ENCODE measurements at places on chromosomes 16 and 17.

GRCh38 chr17:78163881-78164747 lies 4.3 kb upstream of the SYNGR2 start:
- no peak for DNase-seq

- DNase-seq: no peak
These were observed 248.1 kb downstream of the HS3ST3A1 start for GRCh38 chr17:13353590-13353989.

DNA sequence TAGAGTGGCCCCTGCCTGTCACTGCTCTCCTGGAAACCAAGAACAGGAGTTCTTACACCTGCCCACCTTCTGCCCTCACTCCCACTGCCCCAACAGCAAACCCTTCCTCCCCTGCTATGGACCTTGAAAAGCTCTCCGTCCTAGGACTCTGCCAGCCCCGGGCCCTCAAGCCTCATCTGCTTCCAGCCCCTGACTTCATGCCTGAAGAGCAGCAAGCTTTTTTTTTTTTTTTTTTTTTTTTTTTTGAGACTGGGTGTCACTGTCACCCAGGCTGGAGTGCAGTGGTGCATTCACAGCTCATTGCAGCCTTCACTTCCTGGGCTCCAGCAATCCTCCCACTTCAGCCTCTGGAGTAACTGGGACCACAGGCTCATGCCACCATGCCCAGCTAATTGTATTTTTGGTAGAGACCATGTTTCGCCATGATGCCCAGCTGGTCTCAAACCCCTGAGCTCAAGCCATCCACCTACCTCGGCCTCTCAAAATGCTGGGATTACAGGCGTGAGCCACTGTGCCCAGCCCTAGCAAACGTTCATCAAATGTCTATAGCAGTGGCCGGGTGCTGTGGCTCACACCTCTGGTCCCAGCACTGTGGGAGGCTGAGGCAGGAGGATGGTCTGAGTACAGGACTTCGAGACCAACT lies 16.9 kb downstream of the CARHSP1 start:
- DNase-seq: no peak

DNA sequence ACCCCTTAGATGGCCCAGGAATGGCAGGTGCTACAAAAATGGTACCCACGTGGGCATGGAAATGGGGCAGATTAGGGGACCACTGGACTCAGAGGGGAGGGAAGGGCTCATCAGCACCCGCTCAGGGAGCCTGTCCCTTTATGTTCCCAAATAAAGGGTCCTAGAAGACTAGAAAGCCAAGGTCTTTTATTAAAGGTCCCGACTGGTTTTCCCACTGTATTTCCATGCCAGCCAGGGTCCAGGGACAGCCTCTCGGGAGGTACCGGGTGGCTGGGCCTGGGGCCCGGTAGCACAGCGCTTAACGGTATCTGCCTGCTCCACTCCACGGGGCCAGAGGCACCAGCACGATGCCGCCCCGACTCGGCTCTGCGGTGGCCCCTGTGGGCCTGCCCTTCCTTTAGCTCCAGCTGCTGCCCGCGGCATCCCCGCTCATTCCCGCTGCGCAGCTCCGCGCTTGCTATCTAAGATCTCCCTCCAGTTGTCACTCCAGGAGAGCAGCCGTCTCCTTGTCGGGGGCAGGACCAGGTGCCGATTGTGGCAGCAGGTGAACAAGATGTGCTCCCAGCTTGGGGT lies 1.4 kb downstream of the NT5C start:
- DNase-seq: no peak

GRCh38 chr16:50718761-50719400 lies 23.0 kb upstream of the CYLD start:
- no peak for DNase-seq

DNA sequence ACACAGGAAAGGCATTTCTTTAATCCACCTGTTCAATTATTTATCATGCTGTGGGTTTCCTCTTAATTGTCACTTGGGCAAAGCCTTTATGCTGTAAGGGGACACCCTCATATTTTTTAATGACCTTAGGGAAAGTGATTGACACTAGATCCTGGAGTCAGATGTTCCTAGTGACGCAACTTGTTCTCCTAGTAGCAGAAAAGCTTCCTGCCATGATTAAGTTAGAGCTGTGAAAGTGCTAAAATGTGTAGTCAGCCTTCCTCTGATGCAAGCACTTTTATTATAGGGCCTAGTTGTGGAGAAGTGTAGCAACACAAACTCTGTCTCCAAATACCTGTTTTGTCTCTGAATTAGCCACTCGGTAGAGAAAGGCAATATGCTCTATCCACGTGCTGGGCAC lies 12.3 kb downstream of the TMEM100 start:
- DNase-seq: no peak

- DNase-seq: no peak
These were observed 47.6 kb downstream of the IL21R start for GRCh38 chr16:27449434-27450195.

DNA sequence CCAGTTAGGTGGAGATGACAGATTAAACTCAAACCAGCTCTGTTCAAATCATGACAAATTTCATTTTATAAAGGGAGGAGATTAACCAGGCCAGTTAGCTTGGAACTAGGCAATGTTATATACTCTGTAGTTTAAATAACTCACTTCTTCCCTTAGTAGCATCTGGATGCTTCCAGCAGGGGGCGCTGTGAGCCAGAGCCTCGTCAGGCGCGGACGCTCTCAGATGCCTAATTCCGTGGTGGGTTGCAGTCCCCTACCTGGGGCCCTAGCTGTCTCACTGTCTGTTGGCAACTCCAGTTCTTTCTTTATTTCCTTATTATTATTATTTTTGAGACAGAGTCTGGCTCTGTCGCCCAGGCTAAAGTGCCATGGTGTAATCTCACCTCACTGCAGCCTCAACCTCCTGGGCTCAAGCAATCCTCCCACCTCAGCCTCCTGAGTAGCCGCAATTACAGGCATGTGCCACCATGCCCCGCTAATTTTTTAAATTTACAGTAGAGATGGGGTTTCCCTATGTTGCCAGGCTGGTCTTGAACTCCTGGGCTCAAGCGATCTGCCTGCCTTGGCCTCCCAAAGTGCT lies 17.3 kb upstream of the WFDC1 start:
- DNase-seq: no peak

DNA sequence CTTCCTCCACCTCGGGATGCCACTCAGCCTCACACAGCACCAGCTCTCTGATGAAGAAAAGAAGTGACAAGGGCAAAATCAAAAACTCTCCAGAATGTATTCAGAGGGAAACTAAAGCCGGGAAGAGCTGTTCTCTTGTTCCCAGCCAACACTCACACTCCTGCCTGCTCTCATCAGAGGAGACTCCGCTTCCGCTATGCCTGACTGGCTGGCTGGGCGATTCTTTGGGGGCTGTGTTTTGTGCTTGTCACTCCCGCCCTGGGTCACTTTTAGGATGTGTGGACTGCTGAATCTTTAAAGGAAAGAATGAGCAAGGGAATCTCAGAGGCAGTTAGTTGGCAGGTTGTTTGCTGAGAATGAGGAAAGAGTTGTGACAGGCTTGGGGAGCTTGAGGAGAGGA lies 54.6 kb upstream of the TBX2 start:
- DNase-seq: no peak

DNA sequence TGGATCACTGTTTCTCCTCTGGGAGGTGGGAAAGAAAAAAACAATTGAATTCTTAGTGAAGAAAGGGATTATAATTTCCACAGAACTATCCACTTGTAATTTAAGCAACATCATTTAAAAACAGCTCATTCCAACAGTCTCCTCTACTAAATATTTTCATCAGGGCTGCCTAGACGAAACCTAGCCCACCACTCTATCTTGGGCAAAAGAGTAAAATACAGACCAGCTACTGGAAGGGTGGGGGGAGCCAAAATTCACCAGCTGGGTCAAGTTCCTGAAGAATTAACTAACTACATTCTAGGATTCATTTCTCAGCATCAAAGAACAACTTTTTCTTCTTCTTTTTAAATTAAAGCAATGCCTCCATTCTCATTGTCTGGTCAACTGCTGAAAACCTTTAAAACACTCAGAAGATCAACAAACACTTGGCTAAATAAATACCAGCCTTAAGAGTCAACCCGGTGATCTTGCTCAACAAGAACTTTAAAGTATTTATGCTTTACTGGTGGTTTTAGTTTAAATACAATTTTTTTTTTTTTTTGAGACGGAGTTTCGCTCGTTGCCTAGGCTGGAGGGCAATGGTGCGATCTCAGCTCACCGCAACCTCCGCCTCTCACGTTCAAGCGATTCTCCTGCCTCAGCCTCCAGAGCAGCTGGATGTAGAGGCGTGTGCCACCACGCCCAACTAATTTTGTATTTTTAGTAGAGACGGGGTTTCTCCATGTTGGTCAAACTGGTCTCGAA lies 25.2 kb downstream of the KANSL1 start:
- no peak for DNase-seq

GRCh38 chr16:767743-768235 lies 7.3 kb downstream of the MSLN start:
- DNase-seq: no peak

GRCh38 chr17:63309021-63309420 lies 137.1 kb downstream of the CYB561 start:
- no peak for DNase-seq

- no peak for DNase-seq
These were observed 209.3 kb downstream of the FTO start for GRCh38 chr16:53913099-53913870.

- DNase-seq: no peak
These were observed at the start of gene PGS1 for GRCh38 chr17:78378225-78379130. Gene PGS1, plus strand, starts transcription at chr17:78378649. Its CDS starts 17 bp downstream, at chr17:78378666.

DNA sequence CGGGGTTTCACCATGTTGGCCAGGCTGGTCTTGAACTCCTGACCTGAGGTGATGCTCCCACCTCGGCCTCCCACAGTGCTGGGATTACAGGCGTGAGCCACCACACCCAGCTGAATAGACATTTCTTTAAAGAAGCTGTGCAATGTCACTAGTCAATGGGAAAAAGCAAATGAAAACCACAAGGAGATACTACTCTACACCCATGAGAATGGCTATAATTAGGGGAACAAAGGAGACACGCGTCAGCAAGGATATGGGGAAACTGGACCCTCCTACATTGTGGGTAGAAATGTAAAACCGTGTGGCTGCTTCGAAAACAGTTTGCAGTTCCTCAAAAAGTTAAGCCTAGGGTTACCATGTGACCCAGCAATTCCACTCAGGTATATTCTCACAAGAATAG lies 103.4 kb downstream of the VPS53 start:
- no peak for DNase-seq

DNA sequence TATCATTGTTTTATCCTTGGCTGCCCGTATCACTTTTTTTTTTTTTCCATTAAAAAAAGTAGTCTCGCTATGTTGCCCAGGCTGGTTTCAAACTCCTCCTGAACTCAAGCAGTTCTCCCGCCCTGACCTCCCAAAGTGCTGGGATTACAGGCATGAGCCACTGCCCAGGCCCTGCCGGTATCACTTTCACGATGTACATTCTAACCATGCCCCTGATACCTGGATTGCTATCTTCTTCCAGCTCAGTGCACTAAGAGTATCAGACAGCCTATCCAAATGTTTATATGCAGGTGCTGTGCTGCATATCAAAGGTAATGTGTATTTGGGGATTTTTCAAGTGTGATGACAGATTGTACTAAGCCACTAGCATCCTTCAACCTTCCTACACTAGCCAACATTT lies 14.2 kb downstream of the MOSMO start:
- DNase-seq: no peak

GRCh38 chr17:43574896-43575525 lies 28.9 kb upstream of the ETV4 start:
- DNase-seq: no peak

DNA sequence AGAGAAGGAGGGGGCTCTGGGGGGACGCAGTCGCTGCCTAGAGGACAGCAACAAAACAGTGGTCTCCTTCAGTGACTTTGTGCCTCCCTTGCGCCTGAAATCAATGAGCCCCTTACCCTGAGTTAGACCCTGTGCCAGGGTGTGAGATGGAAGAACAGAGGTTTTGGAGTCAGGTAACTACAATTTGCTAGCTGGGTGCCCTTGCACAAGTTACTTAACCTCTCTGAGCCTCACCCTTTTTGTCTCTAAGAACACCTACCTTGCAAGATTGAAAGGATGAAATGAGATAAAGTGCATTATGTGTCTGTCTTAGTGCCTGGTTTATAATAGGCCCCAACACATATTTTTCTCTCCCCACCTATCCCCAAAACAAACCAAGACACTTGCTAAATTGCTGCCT lies 9.9 kb downstream of the RND2 start:
- no peak for DNase-seq

- no peak for DNase-seq
These were observed 8.2 kb upstream of the CSNK1D start for GRCh38 chr17:82281502-82282238.

- DNase-seq: no peak
These were observed 19.7 kb downstream of the ST6GALNAC2 start for GRCh38 chr17:76565728-76566612.

GRCh38 chr17:73820686-73821448 lies 176.6 kb upstream of the SDK2 start:
- no peak for DNase-seq
